ENCODE measurements at places on chromosomes 2 and 18.

GRCh38 chr2:235716875-235717496 lies 223.1 kb downstream of the AGAP1 start:
- DNase-seq = no peak

DNA sequence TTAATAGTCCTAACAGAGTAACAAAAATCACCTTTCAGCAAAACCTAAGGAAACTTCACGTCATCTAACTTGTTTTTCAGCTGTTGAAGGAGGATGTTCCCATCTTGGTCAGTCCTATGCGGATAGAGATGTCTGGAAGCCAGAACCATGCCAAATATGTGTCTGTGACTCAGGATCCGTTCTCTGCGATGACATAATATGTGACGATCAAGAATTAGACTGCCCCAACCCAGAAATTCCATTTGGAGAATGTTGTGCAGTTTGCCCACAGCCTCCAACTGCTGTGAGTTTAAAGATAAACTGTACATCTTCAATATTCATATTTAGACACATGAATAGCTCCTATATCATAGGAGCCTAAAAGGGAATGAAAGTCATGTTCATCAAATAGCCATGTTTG lies 10.5 kb downstream of the COL3A1 start:
- DNase-seq = no peak

DNA sequence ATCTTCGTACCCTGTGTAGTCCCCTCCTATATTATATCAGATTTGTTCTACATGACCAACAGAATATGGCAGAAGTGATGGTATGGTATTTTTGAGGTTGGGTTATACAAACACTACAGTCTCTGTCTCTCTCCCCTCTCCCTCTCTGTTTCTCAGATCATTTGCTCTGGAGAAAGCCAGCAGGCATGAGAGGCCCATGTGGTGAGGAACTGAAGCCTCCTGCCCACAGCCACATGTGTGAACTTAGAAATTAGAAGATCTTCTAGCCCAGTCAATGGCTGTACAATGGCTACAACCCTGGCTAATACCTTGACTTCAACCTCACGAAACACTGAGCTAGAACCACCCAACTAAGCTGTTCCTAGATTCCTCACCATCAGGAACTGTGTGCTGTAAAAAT lies 250.6 kb downstream of the SMAD2 start:
- no peak for DNase-seq

DNA sequence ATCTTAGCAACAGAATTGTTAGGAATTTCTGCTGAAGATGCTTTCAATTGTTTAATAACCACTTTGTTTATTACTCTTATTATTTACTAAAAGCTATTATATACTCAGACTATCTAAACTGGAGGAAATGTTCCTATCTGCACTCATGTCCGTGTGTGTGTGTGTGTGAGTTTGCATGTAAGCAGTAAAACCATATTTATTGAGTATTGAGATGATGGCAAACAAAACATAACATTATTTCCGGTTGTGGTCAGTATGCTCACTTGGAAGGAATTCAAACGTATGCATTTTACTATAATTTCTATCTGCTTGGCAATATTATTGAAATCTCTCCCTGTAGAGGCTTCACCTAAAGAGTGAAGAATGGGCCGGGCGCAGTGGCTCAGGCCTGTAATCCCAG lies 43.0 kb upstream of the ZNF804A start:
- DNase-seq = no peak

DNA sequence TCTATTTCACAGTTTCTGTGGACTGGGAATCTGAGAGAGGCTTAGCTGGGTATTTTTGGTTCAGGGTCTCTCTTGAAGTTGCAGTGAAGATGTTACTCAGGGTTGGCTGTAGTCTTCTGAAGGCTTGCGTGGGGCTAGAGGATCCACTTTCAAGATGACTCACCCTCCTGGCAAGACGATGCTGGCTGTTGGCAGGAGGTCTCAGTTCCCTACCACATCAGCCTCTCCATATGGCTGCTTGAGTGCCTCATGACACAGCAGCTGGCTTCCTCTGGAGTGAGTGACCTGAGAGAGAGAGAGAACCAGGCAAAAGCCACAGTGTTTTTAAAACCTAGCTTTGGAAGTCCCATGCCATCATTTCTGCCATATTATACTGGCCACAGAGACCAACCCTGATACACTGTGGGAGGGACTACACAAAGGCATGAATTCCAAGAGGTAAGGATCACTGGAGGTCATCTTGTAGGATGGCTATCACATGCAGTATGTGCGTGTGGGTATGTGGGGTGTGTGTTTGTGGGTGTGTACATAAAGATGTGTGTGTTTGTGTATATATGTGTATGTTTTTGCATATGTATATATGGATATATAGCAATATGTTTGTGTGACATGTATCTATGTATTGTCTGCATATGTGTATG lies 25.1 kb downstream of the DNPEP start:
- DNase-seq = no peak

- DNase-seq = no peak
Observed at GRCh38 chr2:230913406-230914143, 11.5 kb downstream of the GPR55 start.

- no peak for DNase-seq
Observed at GRCh38 chr2:236661762-236662110, 92.1 kb downstream of the ACKR3 start.

DNA sequence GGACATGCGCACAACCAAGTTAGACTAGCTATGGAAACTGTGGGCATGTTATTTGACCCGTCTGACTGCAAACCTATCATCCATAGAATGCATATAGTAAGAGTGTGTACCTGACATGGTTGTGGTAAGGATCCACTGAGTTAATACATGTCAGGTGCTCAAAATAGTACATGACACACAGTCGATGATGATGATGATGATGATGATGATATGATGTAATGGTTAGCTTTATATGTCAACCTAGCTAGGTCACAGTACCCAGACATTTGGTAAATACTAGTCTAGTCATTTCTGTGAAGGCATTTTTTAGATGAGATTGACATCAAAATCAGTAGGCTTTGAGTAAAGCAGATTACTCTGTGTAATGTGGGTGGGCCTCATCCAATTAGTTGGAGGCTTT lies 204.1 kb downstream of the AFF3 start:
- DNase-seq = no peak

GRCh38 chr18:74546751-74547530 lies 12.6 kb downstream of the CNDP1 start:
- no peak for DNase-seq

- no peak for DNase-seq
Observed at GRCh38 chr2:117359266-117359914, 455.1 kb upstream of the DDX18 start.
